ENCODE measurements at places on chromosomes 3 and 15.

DNA sequence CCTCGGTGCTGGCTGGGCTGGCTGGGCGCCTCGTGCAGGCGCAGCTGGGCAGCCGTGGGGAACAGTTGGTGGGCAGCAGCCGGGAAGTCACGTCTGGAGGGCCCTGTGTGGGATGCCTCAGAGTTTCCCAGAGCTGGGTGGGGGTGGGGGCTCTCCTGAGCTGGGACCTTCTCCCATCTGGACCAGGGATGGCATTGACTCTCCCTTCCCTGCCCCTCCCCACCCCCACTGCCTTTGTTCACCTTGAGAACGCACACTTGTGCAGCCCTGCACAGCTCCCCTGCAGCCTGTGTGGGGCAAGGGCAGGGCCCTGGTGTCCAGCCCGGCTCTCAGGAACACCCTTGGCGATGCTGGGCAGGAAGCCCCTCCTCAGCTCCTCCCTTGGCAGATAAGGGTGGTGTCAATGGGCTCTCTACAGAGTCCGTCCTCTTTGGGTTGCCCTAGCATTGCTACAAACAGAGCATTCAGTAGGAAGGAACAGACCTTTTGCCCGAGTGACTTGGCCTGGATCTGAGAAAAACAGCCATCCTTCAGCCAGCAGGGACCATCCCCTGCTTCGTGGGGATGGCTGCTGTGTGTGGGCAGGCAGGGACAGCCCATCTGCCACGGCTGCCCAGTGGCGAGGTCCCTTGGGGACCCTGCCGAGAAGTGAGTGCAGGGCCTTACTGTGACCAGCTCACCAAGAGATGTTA, 25.5 kb upstream of the KLF13 start:
- no peak for DNase-seq

DNA sequence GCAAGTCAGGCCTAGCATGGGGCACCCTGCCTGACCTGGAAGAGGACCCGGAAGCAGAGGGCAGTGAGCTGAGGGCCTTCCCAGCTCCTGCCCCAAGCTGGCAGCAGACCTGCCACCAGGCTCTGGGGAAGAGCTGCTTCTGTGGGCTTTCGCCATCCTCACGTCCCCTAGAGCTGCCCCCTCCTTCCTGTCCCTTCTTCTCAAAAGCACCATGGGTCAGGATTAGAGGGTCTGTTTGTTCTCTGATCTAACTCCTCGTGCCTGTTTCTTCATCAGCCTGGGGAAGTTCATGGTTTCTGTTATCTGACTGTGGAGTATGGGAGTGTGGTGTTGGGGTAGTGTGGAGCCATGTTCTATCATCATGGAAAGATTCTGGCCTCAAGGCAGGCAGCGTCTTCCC, 58.4 kb upstream of the POLG start:
- no peak for DNase-seq

DNA sequence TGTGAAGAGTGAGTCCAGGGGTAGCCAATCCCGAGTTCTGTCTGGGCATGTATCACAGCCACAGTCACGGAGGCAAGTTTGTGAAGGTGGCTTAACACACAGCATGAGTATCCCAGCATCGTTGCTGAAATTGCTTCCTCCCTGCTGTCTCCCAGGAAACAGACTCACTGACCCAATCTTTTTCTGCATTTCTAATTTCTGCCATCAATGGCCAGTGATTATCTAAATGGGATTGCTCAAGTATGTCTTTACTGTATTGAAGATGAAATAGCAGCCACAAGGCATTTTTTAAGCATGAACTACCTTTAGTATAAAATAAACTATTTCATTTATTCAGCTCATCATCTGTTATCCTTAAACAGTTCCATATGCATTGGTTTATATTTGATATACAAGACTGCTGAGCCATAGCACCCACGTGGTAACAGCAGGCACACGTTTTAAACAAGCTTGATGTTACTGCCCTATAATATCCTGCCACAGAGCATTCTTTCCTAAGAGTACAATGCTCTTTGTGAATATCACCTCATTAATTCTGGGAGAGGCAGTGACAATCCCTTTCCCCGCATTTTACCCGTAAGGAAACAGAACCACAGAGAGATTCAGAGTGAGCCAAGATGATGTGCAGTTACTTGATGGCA, 276.6 kb upstream of the THBS1 start:
- no peak for DNase-seq

- no peak for DNase-seq
These were observed 34.1 kb downstream of the AKAP13 start for GRCh38 chr15:85414495-85414894.

DNA sequence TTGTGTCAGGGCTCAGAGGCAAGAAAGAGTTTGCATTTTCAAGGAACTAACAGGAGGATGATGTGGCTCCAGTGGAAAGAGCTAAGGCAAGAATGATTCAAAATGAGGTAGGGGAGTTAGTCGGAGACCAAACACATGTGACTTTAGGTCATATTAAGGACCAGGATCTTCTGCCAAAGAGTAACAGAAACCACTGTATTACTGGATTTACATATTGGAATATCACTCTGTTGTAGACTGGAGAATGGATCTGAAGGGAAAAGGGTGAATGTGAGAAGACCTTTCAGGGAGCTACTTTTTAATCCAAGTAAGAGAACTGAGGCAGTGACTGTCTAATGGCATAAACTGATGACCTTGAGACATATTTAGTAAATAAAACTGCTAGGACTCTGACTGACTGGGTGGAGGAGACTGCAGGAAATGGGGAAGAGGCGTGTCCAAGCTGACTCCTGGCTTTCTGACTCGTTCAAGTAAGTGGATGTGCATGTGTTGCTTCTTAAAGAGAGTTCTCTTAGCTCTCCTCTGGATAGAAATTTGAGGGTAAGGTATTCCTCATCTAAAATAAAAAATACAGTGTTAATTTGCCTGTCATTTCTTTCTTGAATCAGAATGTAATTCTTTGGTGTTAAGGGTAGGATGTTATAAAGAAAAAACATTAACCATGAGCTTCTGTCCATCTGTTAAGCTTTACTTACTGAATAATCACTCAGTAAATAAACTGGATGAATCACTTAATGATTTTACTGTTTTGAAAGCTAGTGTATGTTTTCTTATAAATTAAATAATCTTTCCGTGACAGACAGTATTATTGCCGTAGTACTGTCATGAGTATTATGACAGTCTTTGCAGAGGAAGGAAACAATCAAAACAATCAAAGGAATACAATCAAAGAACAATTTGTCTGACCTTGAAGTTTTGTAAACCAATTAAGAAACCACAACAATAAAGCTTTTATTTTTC, 58.3 kb upstream of the CFAP20DC start:
- DNase-seq, result no peak

DNA sequence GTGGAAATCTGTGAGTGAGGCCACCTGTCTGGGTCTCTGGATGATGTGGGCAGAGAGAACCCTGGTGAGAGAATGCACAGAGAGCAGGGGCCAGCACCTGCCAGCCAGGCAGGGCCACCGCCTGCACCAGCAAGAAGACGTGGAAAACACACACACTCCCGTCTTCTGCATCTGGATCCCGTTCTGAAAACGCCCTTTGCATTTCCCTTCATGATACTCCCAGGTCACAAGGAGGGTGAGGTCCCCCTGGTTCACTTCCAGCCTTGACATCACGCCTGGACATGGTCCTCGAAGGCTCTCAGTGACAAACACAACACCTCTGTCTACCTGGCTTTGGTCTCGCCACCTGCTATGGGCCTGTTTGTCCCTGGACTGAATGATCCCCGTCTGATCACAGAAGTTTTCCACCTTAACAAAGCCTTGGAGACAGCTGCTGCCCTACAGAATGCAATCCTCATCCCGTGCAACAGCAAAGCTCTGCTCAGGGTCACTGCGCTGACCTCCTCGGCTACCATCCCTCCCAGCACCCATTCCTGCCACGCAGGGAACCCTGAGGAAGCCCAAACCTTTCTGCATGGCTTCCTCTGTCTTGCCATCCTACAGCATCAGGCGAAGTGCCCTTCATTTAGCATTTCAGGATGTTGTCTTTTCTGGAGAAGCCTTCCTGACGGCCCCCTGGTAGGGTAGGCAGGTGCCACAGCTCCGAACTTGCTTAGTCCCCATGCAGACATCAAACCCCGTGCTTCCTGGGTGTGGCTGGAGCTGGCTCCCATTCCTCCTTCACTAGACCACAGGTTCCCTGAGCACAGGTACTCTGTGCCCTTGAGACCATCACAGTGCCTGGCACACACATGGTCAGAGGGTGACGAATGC, 122.5 kb downstream of the ATP10A start:
- no peak for DNase-seq

- DNase-seq, result no peak
These were observed 32.7 kb downstream of the SRGAP3 start for GRCh38 chr3:9216736-9217135.

GRCh38 chr3:171783086-171783485, 27.2 kb downstream of the PLD1 start:
- no peak for DNase-seq

- no peak for DNase-seq
These were observed 57.9 kb downstream of the RGMA start for GRCh38 chr15:93031103-93031464.

- DNase-seq, result no peak
These were observed 723 bp upstream of the DRD3 start for GRCh38 chr3:114179575-114179974.

DNA sequence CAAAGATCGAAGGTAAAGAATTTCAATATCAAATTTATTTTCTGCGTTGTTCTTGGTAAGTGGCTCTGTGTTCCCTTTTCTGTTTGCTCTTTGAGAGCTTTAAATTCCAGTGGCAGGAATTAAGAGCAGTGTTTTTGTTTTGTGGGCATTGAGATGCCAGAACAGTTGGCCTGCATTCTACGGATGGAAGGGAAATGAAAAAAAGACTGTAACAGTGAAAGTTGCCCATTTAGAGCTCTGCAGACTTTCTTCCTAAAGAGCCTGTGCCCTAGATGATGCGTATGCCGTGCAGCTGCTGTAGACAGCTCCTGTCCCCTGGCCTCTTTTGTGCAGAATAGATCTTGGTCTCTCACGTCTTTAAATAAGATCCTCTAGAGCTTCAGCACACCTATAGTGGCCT, 58.8 kb downstream of the KAT2B start:
- no peak for DNase-seq

- DNase-seq, result no peak
These were observed 216.3 kb downstream of the SATB1 start for GRCh38 chr3:18208856-18209255.

GRCh38 chr3:149608987-149609386, 48.8 kb downstream of the WWTR1 start:
- no peak for DNase-seq

DNA sequence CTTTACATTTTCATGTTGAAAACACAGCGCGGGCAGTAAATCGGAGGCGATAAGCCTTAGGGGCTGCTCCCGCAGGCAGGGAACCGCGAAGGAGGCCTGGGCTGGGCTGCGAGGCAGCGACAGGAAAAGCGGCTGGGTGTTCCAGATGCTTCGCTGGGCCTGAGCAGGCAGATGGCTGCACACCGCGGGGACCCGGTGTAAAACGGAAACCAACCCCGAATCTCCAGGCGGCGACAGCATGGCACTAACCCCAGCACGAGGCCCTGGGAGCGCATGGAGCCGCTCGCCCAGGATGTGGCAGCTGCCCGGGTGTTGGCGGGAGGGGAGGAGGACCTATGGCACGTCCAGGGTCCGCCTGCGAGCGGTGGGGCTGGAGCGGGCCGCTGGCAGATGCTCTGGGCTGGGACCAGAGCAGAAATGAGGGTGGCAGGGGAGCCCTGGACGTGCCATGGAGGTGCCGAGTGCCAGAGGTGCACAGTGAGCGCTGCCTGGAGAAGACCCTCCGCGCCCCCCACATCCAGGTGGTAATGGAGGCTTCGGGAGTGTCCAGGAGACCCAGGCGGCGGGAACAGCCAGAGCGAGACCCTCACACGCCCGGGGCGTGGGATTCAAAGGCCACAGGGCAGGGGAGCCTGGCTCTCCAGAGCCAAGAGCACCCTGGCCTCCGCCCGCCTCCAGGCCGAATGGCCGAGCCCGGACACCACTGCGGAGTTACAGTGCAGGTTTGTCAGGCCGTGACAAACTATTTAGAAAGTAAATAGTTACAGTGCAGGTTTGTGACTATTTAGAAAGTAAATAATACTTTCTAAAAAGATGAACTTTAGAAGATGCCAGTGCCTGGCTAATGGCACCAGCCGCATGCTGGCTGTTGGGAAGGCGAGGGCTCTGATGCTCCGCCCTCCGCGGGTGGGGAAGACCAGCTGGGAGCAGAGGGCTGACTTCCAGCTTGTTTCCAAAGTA, 293.6 kb downstream of the OCA2 start:
- DNase-seq, result no peak

- DNase-seq, result no peak
These were observed 9.6 kb downstream of the PYDC2 start for GRCh38 chr3:191470545-191470944.

Measured in stimulated activated CD4-positive, alpha-beta T cell treated with anti-CD3 and anti-CD28 coated beads, Interleukin-1b, Interleukin-23, amount 100 ng/mL, for 24 hours (primary cell).